ENCODE measurements at places on chromosomes 5 and 9.

DNA sequence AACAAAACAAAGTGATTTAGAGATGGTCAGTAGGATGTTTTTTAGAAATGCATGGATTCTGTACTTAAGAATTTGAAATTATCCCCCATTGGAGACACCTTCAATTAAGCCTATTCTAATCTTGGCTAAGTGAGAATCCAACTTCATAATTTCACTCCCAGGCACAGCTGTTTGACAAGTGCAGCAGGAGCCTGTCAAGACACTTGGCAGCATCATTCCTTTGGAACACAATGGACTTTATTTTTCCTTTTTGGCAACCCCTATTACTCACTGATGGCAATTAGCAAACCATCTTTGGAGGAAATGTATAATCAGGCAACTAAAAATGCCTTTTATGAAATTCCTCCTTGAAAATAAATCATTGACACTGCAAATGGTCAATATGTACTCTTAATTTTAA is 194.7 kb downstream of the GLIS3 start:
- DNase-seq: no peak

- DNase-seq: no peak
Measured at GRCh38 chr5:41093803-41094202, 22.7 kb upstream of the MROH2B start.

DNA sequence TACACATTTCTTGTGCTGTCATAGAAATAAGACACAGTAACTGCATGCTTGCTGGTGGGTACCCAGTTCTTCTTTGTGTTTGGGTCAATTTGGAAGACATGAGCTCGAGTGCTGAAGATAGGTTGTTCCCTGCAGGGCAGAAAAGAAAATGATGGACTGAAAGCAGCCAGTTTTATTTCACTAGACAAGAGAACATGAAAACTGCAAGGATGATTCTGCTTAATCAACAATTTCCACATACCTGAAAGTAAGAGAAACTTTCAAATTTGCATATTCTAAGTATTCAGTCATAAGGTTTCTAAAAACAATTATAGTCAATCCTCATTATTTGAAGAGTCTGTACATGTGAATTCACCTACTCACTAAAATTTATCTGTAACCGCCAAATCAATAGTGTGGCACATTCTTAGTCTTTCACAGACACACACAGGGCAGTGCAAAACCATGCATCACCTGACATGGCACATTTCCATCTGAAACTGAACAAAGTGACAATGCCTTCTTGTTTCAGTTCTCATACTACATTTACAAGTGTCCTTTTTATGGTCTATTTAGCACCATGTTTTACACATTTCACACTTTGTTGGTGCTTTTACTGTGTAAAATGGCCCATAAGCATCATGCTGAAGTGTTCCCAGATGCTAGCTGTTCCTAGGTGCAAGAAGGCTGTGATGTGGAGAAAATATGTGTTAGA is 56.9 kb downstream of the HOMER1 start:
- no peak for DNase-seq

DNA sequence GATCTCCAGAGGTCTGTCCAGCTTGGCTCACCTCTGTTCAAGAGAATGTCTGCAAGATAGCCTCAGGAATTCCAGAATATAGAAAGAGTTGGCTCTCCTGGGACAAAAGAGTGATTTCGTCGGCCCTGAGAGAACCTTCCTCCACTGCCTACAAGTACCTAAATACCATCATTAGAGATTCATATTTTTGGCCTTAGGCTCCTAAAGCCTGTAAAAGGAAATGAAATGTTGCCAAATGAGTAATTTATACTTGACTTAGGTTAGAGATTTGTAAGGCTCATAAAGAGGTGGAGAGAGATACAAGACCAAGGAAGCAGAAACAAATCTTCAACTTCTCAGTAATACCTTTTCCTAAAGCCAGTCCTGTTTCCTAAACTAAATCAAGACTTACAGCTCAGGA is 146.2 kb downstream of the CCDC192 start:
- DNase-seq: no peak

DNA sequence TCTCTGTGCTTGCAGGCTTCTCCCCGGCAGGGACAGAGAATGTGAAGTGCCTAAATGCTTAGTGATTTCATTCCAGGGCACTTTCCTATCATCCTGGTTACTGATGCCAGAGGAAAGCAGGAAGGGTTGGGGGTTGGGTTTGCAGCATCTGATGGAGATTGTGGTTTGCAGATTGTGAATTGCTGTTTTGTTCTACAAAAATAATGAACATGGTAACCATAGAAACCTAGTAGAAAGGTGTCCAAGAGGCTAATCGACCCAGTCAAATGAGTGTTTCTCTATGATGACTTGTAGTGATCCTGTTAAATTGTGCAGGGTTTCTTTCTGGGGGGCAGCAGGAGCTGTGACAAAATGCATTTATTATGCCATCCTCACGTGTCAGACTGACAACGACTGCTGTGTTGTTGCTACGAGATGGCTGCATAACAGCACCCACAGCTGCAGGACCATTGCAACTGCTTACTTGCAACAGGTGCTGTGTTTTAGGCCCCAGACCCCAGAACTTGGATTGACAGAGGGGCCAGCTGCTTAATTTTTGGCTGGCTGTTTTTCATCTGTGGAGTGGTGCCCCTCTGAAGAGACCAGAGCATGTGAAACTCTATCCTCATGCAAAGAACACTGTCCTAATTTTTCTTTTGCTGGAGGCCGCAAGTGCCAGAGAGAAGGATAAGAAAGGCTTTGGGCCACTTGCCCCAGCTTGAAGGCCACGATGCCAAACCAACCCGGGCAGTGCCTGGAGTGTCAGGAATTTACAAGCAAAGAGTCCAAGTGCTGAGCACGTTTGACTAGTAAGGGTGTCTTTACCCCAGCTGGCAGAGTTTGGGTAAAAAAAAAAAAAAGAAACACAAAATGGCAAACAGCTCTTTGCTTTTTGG is 397.8 kb downstream of the GADD45G start:
- DNase-seq: no peak

DNA sequence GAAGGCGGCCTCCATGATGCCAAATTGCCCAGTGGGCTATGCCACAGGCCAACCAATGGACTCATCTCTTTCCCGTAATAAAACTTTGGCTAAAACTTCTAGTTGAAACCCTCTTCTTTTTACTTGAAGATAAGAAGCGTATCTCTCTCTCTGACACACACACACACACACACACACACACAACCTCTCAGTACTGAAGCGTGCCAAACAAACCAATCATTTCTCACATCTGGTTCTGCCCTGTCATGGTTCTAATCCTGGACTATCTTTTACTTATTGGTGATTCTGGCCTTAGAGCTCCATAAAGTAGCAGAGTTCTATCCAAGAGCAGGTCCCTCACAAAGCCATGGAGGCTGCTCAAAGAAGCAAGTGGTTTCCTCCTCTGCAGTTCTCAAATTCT is 64.6 kb downstream of the PTCH1 start:
- no peak for DNase-seq

DNA sequence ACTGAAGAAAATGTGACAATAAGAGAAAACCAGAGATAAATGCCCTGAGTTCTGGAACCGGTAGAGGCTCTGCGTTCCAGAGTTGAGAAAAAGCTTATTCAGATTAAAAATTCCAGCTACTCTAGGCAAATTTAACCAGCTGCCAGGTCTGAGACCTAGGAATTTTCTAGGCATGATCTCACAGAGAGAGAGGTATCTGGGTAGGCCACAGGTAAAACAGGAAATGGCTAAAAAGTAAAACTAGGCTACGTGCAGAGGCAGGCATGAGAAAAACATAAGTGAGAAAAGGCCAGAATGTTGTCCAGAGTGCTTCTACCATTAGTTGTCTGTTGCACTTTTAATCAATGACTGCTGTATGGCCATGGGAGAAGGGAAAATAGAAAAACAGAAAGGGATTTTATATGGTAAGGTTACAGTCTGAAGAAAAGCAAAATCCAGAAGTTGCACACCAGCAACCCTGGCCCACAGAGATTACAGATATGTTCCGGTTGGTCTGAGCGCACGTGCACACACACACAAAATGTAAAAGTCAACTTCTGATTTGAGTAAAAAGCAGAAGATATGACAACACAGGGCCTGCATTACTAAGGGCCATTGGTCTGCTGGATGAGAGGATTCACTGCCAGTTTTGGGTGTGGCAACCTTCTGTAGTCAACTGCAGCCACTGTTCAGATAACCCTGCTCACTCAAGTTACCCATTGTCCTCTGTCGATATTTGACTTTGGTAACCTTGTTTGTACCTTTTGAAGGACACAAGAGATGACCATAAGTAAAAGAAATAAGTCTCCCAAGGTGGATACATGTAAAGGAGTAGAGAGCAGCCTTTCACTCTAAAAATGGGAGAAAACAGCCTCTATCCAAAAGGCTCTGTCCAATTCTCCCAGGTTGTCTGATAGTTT is 266.0 kb downstream of the DTWD2 start:
- no peak for DNase-seq

DNA sequence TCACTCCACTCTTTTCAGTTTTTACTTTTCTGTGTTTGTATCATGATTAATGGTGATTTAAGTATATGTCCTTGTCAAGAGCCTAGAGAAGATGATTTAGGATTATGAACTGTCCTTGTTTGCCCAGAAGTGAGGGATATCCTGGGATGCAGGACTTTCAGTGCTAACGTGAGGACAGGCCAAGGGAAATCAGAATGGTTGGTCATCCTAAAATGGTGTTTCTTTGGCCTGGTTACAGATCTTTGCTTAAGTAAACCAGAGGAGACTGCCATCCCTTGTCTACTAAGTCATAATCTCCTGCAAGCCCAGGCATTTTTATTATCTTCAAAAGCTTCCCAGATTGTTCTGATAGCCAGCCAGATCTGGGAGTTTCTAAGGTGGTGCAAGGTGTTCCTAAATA is 22.3 kb upstream of the DPYSL3 start:
- DNase-seq: no peak

DNA sequence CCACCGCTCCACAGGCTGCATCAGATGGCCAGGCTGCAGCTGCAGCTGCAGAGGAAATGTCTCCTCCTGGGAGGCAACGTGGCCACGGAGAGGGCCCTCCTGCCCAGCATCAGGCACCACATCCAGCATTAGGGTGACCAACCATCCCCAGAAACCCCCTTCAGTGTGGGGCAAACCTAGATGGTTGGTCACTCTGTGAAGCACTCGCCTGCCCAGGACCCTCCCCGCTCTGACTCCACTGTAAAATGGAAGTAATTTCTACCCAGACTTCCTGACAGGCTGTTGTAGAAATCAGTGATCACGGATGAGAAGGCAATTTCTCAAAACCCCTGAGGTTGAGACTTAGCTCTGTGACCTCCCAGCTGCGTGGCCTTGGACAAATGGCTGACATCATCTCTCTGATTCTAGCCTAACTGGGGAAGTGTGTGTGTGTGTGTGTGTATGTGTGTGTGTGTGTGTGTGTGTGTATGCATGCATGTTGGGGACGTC is 31.6 kb downstream of the B4GALT1 start:
- no peak for DNase-seq

DNA sequence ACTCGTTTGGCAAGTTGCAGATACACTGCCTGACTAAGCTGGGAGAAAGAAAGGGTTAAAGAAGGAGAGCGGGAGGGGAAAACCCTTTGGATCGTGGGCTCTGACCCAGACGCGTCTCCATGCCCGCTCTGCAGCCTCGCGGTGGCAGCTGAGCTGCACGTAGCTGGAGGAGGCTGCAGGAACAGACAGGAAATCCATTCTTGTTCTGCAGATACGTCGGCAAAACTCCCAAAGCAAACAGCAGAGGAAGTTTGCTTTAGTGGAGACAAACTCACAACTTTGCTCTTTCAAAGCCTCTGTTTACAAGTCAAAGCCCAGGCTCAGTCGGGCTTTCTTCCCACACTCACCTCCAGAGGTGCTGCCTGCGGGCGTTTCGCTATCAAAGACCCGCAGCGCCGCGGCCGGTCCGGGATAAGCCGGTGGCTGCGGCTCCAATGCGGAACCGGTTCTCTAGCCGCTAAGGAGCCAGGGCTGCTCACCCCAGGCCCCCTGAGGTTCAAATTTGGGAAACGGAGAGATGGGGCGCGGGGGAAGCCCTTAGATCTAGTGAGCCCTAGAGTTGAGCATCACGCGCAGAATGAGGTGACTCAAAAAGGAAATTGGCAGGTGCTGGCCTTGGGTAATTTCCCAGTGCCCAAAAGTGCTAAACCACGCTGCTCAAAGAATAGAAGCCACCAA is 60.7 kb downstream of the MAT2B start:
- DNase-seq: no peak

DNA sequence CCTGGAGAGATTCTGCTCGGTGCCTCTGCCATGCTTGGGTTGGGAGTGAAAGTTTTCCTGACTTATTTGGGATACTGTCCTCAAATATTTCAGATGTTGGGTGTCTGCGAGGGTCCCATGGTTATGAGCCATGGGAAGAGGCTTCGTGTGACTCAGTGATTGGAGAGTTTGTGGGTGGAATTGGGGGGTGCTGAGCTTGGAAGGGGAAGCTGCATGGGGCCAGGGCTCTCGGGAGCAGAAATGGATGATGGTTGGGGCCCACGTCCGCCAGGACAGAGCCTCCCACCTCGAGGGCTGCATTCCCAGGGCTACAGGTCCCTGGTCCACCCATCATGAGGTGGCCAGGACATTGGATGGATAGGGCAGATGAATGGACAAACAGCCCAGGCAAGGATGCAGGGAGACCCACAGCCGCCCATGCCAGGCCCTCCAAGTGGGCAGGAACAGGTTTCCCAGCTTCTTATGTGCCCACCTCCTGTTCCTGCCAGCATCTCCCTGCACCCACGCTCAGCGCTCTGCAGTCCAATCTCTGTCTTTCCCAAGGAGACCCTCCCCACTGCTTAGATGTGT is 5.5 kb downstream of the OBP2B start:
- no peak for DNase-seq

- peak; percentile 32 for DNase-seq
Measured at GRCh38 chr9:2053883-2054845, 39.0 kb downstream of the SMARCA2 start.

- no peak for DNase-seq
Measured at GRCh38 chr9:122020398-122020797, 72.7 kb downstream of the TTLL11 start.

GRCh38 chr9:85510830-85511504 is 230.8 kb downstream of the AGTPBP1 start:
- no peak for DNase-seq

DNA sequence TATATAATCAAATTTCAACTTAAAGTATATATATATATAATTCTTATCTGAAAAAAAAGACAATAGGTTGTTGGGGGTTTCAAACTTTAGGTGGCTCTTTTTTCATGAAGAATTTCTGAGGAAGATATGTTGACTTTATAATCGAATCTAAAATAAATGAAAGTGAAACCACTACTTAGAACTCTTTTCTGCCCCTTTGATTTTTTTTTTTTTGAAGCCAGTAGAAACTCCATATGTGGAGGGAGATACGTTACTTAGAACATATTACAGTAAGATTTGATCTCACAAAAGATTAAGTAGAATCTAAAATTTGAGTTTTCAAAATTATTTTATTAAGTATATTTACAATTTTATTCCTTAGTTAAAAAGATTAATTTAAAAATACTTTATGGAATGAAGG is 96.9 kb downstream of the ATG10 start:
- no peak for DNase-seq

GRCh38 chr9:130189840-130190239 is 17.6 kb downstream of the NCS1 start:
- no peak for DNase-seq

GRCh38 chr5:41275813-41276512 is 62.6 kb upstream of the C6 start:
- DNase-seq: no peak

Measured in stimulated activated CD8-positive, alpha-beta memory T cell treated with anti-CD3 and anti-CD28 coated beads, Interleukin-7, amount 100 ng/mL, for 1 hour (primary cell).